ENCODE measurements at places on chromosomes 4 and X. TPM values are rescaled to one million over a fixed set of nuclear protein-coding genes. Genes with fewer than 3 reads are reported as not detected.

The F8A2 gene
- total RNA-seq: not detected

GRCh38 chrX:100593581-100593980, 8.8 kb downstream of the TNMD start:
- no peak for DNase-seq

DNA sequence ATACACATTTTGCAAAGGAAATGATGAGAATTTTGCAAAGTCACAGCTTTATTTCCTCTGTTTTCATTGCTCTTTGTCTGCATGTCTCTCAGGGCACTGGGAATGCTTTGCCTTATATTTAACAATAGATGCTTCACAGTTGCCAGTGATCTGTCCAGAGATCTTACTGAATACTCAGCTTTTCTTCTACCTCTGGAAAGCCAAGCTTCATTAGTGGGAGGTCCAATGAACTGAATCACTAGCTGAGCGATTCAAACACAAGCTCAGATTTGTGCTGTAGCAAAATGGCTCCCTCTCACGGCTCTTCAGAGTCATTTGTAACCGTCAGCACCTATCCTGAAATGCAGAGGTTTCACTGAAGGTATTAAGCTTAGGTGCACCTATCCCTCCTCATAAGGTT, 138.9 kb downstream of the DCLK2 start:
- DNase-seq: no peak

GRCh38 chr4:32031026-32031425, 1310.9 kb downstream of the PCDH7 start:
- DNase-seq: no peak

- DNase-seq: no peak
These were observed 350.7 kb downstream of the DCHS2 start for GRCh38 chr4:154140869-154141268.

GRCh38 chrX:10120331-10120730, 36.4 kb upstream of the CLCN4 start:
- no peak for DNase-seq

DNA sequence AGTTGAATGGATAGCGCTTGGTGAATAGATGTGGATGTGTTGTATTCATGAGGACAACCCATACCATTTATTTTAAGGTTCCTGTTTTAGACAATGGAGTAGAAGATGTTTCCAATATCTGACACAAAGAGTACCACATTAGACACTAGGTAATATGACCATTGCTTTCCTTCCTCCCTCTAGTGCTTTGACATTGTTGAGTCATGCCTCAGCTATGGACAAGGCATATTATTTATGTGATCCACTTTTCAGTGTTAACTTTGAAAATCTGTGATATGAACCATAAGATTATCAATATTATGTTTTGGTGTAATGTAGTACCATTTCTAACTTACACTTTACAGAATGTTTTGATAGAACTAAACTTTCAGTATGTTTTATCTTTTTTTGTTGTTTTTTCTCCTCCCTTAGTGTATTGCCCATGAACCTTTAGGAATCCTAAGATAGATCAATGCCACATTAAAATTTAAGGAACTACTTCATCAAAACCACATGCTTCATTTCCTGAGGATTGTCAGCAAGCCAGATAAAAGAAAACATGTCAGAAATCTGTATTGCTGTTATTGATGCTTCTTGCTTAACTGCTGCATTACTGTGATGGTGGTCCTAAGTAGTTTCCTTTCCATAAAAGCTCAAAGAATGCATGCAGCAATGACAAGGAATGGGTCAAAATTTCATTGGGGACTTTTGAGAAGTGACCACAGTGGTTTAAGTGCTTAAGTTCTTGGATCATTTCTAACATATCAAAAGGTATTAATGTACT, 105.0 kb downstream of the PCDH7 start:
- DNase-seq: no peak

GRCh38 chr4:10524196-10524833, 67.1 kb upstream of the ZNF518B start:
- DNase-seq: no peak

DNA sequence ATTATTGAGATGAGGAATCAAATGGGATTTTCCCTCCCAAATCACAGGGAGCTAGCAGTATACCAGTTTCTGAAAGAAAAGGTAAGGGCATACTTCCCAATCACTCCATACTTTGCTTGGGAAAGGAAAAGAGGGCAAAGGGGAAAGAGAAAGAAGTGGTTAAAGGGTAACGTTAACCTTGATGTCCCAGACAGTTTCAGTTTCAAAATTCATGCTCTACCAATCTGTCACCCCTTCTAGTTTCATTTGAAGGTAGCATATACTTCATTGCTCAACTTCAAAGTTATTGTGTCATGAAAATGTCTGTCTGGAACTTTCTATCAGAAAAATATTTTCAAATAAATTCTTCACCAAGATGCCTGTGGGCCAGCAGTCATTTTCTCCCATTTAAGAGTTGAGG, 16.0 kb downstream of the TNMD start:
- no peak for DNase-seq
